ENCODE measurements at places on chromosomes 6 and 20.

- DNase-seq: no peak
These were observed 21.5 kb downstream of the FOXC1 start for GRCh38 chr6:1631251-1631650.

- DNase-seq: peak; percentile 18
These were observed 130.0 kb upstream of the BMP5 start for GRCh38 chr6:56005426-56005825.

DNA sequence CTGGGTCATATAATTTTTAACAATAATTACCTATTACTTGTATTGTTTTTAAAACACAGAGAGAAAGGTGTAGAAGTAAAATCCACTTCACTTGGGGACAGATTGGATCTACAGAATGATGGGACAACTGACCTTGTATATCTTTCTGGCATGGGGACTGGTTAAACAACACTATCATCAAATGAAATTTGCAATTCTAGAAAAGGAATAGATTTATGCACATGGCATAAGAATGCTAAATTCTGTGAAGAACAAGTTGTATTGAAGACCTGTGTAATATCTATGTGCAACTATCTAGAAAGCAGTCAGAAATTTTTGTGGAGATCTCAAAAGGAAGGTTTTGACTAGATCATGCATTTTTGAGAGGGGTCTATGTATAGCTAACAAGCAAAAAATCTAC is 106.3 kb upstream of the BMP5 start:
- no peak for DNase-seq

DNA sequence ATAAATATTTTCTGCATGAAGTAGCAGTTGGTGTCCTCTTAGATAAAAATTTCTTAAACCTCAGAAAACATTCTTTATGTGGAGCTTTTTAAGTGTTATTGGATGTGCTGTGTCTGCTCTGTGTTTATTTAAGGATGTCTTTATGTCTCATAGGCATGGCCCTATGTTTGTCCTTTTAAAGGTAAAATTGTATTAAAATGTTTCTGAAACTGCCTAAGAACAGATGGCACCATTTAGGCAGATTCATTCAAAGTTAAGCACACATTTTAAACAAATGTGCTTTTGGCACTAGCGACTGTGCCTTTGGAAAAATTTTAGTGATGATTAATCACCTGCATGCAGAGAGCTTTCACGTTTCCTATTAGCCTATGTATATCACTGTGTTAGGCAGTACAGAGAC is 125.2 kb downstream of the KIF6 start:
- DNase-seq: peak; percentile 92

- no peak for DNase-seq
These were observed 228.6 kb upstream of the JARID2 start for GRCh38 chr6:15017261-15017660.

DNA sequence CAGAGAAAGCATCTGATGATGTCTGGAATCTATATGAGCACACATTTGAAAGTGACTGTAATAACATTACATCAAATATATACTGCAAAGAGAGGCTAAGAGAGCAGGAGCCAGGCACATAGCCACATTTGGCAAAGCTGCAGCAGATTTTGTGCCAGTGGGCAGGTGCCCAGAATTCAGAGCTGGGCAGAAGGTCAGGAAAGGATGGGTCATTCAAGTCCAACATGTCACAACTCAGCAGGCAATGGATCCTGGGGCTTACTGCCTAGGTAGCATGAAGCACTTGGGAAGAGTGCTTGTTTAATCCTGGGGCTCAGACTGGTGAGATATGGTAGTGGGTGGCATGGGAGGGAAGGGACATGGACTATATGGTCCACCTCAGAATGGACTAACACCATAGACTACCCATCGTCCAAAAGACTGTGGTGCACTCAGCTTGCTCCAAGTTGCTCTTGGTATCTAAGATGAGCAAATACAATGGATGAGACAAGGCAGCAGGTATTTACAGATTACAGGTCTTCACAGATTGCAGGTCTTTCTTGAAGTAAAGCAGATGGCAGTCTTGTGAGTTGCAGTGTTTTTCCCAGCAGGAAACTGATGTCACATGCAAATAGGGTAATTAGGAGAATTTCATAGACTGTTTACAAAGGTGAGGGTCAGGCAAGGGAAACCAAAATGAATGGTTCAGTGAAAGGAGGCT is 31.2 kb upstream of the SHLD1 start:
- no peak for DNase-seq

- no peak for DNase-seq
These were observed 12.9 kb upstream of the WFDC2 start for GRCh38 chr20:45456632-45457031.

GRCh38 chr6:132341646-132342045 is 59.6 kb downstream of the MOXD1 start:
- DNase-seq: peak; percentile 49

DNA sequence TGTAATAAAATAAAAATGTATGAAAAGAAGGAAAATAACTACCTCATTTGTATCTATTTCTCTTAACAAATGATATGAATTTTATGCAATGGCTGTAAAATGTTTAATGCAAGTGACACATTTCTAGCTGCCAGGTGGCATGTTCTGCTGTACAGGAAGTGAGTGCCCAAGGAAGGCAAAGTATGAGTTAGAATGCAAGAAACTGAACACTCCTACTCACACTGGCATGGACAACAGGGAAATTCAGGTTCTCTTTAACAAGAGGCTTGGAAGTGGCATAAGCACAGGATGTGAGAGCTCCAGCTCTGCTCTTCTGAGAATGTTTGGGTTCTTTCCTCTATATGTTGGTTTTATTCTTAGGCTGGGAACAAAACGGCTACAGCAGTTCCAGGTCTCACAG is 20.4 kb upstream of the LAMA4 start:
- no peak for DNase-seq

GRCh38 chr6:453152-453551 is 61.6 kb downstream of the IRF4 start:
- DNase-seq: no peak

GRCh38 chr6:119627908-119628669 is 278.5 kb upstream of the MAN1A1 start:
- no peak for DNase-seq

- peak; percentile 33 for DNase-seq
These were observed 4.6 kb downstream of the MEA1 start for GRCh38 chr6:43009124-43009523.

- no peak for DNase-seq
These were observed 63.2 kb upstream of the ARMH2 start for GRCh38 chr6:24861934-24862333.

GRCh38 chr6:64782877-64783276 is 924.1 kb downstream of the EYS start:
- no peak for DNase-seq

GRCh38 chr6:33846226-33846625 is 42.4 kb upstream of the MLN start:
- DNase-seq: no peak

DNA sequence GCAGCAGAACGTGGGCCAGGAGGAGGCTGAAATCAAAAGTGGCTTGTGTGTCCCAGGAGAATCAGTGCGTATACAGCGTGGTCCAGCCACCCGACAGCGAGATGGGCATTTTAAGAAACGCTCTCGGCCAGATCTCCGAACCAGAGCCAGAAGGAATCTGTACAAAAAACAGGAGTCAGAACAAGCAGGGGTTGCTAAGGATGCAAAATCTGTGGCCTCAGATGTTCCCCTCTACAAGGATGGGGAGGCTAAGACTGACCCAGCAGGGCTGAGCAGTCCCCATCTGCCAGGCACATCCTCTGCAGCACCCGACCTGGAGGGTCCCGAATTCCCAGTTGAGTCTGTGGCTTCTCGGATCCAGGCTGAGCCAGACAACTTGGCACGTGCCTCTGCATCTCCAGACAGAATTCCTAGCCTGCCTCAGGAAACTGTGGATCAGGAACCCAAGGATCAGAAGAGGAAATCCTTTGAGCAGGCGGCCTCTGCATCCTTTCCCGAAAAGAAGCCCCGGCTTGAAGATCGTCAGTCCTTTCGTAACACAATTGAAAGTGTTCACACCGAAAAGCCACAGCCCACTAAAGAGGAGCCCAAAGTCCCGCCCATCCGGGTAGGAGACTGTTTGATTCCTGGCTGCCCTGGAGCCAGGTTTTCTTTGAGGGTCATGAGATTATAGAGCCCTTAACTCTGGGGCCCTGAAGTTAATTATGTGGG is 75.3 kb downstream of the ASXL1 start:
- no peak for DNase-seq

DNA sequence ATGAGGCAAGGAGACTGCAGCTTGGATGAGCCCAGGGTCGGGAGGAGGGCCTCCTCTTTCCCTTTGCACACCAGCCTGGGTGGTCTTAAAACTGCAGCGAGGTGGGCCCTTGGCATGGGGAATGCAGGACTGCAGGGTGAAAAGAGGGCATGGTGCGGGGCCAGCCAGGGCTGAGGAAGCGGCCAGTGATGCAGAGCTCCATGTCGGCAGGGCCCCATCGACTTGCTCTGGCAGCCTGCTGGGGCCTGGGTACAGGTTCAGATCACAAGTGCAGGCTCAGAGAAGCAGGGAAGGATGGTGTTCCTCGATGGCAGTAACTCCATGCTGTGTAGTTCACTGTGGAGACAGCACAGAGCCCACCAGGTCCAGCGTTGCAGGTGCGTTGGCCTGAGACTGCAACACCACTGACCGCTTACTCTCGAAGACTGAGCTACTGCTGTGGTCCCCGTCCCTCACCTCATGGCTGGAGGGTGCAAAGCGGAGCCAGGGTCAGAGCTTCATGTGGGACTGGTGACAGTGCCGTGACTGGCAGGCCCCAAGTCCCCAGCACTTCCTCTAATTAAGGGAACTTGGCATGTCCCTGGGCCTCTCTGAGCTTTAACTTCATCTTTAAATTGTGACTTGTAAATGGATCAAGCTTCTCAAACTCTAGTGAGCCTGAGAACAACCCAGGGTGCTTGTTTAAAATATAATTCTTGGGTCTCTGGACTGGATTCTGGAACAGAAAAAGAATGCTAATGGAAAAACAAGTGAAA is 223.2 kb downstream of the SYNDIG1 start:
- DNase-seq: no peak

- DNase-seq: no peak
These were observed 101.6 kb upstream of the SNX9 start for GRCh38 chr6:157721426-157721825.

DNA sequence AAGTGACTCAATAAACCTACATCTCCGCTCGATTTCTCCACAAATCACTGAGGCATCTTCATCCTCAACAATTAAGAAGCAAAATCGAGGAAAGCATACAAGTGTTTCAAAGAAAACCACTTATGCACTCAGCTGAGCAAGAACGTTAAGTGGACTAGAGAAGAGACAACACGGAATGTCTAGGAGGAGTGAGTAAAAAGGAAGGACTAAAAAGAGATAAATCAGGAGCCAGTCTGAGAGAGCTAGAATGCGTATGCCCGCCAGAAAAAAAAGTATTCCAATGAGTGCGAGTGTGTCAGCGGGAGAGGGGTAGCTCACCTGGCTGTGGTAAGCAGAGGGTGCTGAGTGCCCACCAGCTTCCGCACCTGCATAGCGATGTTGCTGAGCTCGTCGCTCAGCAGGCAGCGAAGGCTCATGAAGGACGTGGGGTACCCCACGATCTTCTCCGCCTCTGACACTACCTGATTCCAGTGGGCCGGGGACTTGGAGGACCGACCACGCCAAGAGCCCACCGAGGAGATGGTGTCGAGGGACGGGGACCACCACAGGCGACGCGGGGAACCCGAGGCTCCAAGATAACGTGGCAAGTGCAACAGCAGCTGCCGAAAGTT is 587 bp downstream of the PDSS2 start:
- DNase-seq: peak; percentile 8

GRCh38 chr20:1371830-1372539 is 20.9 kb downstream of the FKBP1A start:
- no peak for DNase-seq

GRCh38 chr20:59269411-59270025 is 30.9 kb upstream of the EDN3 start:
- DNase-seq: no peak

GRCh38 chr6:14333556-14334305 is 216.2 kb downstream of the CD83 start:
- peak; percentile 76 for DNase-seq

DNA sequence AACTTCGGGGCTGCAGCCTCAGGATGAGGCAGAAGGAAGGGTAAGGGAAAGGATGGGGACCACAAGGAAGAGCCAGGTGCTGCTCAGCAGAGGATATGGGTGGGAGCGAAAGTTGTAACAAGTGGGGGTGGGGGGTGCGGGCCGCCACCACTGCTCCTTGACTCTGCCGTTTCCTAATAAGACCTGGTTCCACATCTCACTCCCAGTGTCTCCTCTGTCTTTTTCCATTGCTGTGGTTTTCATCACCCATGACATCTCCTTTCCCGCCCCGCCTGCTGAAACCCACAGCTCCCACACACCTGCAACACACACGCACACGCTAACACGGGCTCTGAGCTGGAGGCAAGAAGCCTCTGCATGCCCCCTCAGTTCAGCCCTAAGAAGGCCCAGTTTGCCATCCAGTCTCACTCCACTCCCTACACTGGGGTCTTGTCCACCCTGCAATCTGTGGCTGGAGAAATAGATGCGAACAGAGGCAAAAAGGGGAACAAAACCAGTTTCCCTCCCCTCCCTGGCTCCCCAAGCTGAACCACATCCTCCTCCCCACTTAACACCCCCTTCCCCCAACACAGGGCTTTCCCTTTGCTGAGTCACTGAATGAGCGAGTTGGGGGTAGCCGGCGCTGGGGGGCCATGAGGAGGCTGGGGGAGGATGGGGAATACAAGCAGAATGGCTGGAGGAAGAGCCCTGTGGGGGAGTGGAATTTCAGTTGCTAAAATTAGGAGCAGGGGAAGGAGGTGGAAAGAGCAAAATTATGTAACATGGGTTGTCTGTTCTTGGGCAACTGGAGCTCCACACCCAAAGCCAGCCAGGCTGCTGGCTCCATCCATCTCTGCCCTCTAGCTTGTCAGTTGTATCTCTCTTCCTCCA is 11.5 kb downstream of the NFKBIL1 start:
- DNase-seq: peak; percentile 25

GRCh38 chr6:36626636-36627035 is 32.5 kb downstream of the SRSF3 start:
- DNase-seq: no peak

DNA sequence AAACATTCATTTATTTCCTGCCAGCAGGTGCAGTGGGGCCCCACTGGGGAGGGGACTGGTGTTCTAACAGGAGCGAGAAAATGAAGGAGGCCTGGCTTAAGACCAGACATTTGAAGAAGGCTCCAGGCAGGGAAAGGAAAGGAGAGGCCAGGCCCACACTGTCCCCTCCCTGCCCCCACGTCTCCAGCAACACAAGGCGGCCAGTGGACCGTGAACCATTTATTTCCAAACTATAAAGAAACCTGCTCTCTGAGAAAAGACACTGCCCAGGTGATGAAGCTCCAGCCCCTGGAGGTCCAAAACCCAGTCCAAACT is 41.4 kb upstream of the CDH22 start:
- DNase-seq: no peak

- no peak for DNase-seq
These were observed 98.5 kb downstream of the ARMC2 start for GRCh38 chr6:108946695-108947094.

GRCh38 chr20:3115190-3116107 is 30.9 kb upstream of the AVP start:
- DNase-seq: peak; percentile 62

- no peak for DNase-seq
These were observed 38.8 kb downstream of the ELOVL5 start for GRCh38 chr6:53309901-53310300.

Measured in fibroblast of skin of scalp (primary cell).